ENCODE measurements at places on chromosomes 13 and 19.

DNA sequence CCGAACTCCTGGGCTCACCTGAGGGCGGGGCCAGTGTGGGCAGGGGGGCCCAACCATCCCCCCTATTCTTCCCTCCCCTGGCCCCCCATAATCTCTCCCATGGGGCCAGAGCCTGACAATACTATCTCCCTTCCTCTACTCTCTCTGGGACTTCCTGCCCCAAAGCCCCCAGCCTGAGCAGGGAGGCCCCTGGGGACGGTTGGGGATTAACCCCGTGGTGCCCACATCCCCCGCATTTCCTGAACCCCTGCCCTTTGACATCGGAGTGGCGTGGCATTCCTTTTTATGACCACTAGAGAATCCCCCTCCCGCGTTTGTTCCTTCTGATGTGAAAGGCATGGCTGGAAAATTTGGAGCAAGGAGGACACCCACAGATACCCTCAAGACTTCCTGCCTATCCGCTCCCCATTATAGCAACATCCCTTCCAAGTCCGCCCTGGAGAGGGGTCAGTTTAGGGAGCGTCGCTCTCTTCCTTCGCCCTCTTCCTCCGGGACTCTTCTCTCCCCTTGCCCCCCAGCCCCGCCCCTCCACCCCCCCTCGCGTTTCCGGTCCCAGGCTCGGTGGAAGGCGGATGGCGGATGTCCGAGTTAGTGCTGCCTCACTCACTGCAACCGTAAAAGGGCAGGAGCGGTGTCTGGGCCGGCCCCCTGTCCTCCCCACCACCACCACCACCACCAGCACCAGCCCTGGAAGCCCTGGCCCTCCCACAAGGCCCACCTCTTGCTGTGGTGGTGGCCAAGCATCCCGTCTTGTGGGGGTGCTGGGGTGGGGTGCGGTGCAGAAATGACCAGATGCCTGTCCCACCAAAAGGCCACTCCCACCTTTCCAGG lies 1.8 kb downstream of the VASP start:
- peak; percentile 90 for DNase-seq

DNA sequence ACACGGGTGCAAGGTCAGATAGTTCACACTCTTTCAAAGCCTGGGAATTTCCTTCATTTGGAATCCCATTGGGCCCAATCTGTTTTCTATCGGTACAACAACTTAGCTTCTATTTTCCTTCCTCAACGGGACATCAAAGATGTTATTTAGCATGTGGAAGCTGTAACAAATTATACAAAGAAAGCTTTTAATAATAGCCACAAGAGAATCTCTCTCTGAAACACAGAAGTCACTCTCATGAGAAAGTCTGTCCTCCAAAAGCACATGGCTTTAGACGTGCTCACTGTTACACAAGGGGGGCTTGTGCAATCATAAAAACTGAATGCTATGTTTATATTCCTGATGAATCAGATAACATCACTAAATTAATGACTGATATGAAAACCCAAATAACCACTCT lies 28.9 kb upstream of the CYSLTR2 start:
- no peak for DNase-seq

DNA sequence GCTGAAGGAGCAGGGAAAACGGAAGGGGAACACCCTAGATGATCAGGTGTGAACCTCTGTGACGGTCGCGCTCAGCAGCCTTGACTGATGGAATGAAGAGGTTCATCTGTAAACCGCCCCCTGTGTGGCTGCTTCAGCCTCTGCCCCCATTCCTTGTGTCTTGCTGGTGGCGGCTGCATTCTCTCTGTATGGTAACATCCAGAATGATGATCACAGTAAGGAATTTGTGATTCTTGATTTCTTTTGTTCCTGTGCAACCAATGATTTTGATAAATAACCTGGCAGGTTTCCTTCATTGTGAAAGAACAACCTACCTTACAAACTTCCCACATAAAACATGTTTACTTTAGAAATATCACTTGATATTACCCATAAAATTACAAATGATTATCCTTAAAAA lies 118.7 kb upstream of the MCF2L start:
- no peak for DNase-seq

DNA sequence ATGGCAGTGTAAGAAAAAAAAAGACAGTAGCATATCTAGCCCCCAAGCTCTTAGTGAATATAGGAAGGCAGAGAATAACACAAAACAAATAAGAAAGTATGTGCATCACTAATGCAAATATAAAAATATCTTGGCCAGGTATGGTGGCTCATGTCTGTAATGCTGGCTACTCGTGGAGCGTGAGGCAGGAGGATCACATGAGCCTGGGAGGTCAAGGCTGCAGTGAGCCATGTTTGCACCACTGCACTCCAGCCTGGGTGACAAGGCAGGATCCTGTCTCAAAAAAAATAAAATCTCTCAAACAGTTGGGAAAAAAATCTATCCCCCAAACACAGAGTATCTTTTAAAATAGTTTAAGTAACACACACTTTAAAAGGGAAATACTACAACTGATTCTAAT lies 17.4 kb downstream of the SPART start:
- no peak for DNase-seq

GRCh38 chr13:33865945-33866344 lies 48.0 kb downstream of the RFC3 start:
- DNase-seq: peak; percentile 10

DNA sequence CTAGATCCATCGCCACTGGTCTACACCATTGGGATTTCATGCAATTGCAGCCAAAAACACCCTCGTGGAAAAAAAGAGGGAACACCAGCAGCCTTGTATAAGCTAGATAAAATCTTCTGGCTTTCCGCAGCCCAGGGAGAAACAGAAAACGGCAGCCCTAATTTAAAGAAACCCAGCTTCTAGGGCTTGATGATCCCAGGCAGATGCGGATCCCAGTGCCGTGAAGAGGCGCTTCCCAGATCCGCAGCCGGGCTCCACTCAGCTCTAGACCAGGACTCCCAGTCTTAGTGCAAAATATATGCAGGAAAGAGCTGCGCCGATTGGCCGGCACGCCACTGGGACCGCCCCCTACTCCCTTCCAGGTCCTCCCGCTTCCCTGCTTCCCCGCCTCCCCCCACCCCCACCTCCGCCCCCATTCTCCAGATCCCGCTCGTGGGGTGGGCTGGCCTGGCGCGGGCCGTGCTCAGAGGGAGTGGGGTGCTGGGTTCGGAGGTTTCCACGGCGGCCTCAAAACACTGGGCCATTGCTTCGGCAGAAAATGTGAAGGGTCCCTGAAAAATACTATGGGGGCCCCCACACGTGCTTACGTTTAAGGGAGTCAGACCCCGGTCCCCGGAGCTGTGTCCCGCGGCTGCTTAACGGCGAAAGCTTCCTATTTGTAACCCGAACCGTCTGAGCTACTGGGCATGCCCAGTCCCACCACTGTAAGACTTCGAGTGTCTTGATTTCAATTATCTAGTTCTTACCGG lies 63.1 kb downstream of the SERP2 start:
- peak; percentile 45 for DNase-seq
